Bronchus fibroblast of lung (primary cell): ENCODE measurements at places on chromosomes 1 and 21. TPM values are rescaled to one million over a fixed set of nuclear protein-coding genes. Genes with fewer than 3 reads are reported as not detected.

The MTARC1 gene
- 1.7 and 1.9 TPM in 2 replicates for total RNA-seq

The KISS1 gene
- 7.6 and 7.9 TPM in 2 replicates for total RNA-seq

The VHLL gene
- total RNA-seq = not detected in 2 replicates

The CPLANE2 gene
- 16.6 and 31.6 TPM in 2 replicates for total RNA-seq

The SESN2 gene
- total RNA-seq = 28.8 and 29.1 TPM in 2 replicates

The GSTM2 gene
- total RNA-seq = 17.7 and 19.0 TPM in 2 replicates

The RGS16 gene
- total RNA-seq = 0.15 TPM in 1 of 2 replicates, not detected in the other

The KDM5B gene
- 21.9 and 26.4 TPM in 2 replicates for total RNA-seq

The SNX7 gene
- 18.4 and 22.7 TPM in 2 replicates for total RNA-seq

The NRAS gene
- total RNA-seq = 57.1 and 71.3 TPM in 2 replicates

The MTR gene
- total RNA-seq = 11.3 and 12.6 TPM in 2 replicates

The THEM5 gene
- not detected in 2 replicates for total RNA-seq

The CTTNBP2NL gene
- 10.6 and 12.9 TPM in 2 replicates for total RNA-seq

The HSD3B1 gene
- not detected in 2 replicates for total RNA-seq

The KRTAP19-3 gene
- not detected in 2 replicates for total RNA-seq

The MMP23B gene
- total RNA-seq = 10.3 and 10.4 TPM in 2 replicates

The DENND1B gene
- 3.0 TPM in 2 replicates for total RNA-seq

The COL24A1 gene
- total RNA-seq = 0.15 and 0.34 TPM in 2 replicates

The ARID4B gene
- 5.8 and 6.4 TPM in 2 replicates for total RNA-seq

The GPR161 gene
- total RNA-seq = 8.9 and 11.1 TPM in 2 replicates

The ESPN gene
- total RNA-seq = under 0.01 TPM in 1 of 2 replicates, not detected in the other

The LRRC39 gene
- total RNA-seq = 0.15 and 0.34 TPM in 2 replicates

The LEFTY1 gene
- not detected in 2 replicates for total RNA-seq

The KRTAP13-2 gene
- not detected in 2 replicates for total RNA-seq

The ZFP69B gene
- total RNA-seq = 2.5 TPM in 2 replicates
